ENCODE measurements at places on chromosomes 13 and 19.
A peak's percentile ranks its signal among the peaks of the same experiment; 100 is the strongest.

DNA sequence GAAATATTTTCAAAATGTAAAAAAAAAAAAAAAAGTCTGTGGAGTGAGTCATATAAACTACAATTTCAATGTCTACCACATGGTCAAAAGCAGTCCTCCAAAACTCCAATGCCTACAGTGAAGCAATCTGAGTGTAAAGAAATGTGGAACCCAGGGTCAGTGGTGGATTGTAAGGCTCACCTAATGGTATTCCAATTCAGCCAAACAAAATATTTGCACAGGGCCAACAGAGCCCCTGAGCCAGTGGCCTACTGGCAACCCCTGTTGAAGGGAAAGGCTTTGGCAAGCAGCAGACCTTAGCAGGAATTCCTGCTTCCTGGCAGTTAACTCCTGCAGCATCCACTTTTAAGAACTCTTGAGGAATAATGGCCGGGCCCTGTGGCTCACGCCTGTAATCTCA is 3.4 kb downstream of the DNMT1 start:
- DNase-seq: peak; percentile 10

DNA sequence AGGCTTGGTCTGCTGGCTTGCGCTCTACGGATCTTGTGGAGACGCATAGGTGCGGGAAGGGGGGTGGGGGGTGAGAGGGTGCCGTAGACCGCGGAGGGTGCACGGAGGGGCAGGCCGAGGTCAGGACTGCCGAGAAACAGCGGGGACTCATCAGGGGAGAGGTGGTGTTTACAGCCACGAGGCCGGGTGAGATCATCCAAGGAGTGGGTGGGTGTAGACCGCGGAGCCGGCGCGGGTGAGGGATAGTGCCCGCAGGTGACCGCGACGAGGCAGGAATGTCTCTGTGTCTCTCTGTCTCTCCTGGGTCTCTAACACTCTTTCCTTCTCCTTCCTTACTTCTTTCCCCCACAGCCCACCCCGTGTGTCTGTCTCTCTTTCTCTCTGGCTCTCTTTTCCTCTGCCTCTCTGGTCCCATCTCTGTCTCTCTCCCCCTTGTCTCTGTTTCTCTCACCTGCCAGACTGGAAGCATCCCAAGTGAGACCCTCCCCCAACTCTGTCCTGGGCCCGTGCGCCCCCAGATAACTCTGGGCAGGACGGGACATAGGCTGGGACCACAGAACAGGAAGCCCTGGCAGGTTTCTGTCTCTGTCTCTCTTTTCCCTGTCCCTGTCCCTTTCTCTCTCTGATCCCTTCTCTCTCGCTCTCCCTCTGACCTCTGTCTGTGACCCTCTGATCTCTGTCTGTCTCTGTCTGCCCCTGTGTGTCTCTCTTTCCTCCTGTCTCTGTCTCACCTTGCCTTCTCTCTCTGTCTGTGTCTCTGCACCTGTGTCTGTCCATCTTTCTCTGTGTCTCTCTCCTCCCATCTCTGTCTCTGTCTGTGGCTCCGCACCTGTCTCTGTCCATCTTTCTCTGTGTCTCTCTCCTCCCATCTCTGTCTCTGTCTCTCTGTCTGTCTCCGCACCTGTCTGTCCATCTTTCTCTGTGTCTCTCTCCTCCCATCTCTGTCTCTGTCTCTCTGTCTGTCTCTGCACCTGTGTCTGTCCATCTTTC is 1.8 kb upstream of the KLK4 start:
- no peak for DNase-seq

DNA sequence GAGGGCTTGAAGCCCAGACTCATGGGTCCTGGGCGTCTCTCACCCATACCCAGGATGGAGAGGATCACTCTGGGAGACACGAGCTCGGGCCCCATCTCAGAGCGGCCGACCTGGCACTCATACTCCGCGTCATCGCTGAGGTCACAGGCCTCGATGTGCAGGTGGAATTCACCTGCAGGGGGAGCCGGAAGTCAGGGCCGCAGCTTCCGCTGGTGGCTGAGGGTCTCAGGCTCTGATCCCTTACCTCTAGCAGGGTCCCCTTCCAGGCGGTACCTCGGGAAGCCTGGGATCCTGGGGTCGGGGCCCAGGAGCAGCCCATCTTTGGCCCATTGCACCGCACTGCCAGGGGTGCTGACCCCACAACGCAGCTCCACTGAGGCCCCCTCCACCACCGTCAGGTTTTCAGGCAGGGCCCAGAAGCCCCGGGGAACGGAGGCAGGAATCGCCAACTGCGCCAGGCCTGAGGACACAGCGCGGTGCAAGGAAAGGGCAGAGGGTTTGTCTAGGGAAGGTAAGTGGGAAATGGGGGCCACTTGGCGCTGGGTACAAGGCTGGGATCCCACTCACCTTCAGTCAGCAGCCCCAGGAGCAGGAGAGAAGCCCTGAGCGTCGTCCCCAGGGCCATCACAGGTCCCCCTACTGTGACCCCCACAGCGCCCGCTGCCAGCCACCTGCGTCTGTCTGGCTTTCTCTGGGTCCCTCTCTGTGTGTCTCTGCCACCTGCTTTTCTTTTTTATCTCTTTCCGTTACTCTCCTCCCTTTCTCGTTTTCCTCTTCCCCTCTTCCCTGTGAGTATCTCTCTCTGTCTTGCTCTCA is 883 bp downstream of the NPHS1 start:
- no peak for DNase-seq

DNA sequence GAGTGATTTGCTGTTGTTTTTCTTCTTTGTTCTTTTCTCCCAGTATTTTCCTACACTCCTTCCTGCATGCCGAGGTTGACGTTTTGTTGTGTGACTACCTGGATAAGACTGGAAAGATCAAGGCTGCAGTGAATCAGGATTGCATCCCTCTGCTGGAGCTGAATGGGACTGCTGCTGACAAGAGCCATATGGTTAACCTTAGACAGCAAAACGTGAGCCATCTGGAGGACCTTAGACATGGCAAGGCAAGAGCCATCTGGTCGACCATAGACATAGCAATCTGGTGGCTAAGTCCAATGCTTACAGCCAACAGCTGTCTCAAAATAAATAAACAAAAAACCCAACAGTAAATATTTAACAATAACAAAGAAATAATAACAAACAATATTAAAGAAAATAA is 42.6 kb upstream of the ZNF91 start:
- DNase-seq: no peak

DNA sequence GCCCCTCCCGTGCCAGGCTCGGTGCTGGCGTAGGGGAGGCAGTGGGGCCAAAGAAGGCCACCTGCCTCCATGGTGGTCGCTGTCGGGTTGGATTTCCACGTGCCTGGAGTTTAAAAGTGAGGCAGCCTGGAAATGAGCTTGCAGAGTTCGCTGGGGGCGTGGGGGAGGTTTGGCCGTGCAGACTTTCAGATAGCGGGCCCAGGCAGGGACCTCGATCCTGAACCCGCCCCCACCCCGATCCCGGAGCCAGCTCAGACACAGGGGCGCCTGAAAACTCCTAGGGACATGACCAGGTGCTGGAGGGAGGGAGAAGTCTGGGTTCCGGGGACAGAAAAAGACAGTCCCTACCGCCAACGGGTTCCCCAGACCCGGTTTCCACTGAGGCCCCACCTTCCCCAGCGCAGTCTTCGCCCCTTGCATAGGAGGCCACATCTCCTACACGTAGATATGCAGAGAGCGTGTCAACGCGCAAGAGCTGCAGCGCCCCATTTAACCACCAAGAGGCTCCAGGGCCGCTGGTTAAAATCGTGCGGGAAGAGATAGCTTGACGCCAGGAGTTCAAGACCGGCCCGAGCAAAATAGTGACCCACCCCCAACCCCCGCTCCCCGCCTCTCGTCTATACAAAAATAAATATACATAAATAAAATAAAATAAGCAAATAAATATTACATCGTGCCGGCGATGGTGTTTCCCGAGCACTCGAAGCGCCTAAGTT is 8.5 kb downstream of the CCDC8 start:
- DNase-seq: no peak

GRCh38 chr19:30320466-30320865 is 51.7 kb upstream of the ZNF536 start:
- DNase-seq: no peak

- DNase-seq: no peak
Measured at GRCh38 chr13:78609464-78610205, 6.3 kb upstream of the POU4F1 start.

DNA sequence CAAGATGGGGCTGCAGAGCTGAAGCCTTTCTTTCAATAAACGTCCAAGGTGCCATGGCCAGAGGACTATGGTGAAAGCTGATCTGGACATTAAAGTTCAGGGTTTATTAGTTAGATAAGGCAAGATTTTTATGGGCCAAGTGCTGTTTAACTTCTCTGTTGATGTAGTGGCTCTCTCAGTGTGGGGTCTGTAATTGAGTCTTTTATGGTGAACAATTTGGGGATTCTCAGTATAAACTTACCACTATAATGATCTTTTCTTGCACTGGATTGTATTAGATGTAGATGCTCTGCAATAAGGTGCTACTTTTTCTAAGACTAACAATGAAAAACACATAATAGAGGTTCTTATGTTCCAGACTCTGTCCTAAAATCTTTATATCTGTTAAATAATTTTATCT is 190.1 kb upstream of the KLF12 start:
- no peak for DNase-seq

GRCh38 chr19:19820774-19821320 is 703 bp downstream of the ZNF506 start:
- no peak for DNase-seq

DNA sequence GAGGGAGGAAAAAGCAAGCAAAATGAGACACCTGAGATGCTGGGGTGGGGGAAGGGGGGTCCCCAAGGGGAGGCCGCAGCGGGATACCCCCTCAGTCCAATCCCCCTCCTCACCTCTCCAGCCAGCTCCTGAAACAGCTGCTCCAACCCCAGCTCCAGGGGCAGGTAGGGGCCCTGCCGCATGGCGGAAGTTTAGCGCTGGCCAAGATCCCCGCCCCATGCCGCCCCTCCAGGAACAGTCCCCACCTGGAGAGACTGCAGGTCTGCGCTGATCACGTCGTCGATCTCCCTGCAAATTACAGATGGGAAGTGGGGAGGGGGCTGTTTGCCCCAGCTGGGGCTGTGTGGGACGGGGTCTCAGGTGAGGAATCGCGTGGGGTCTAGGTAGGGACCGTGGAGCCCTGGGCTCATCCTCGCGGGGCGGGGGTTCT is 9.0 kb downstream of the CAPN12 start:
- no peak for DNase-seq

- no peak for DNase-seq
Measured at GRCh38 chr13:106243011-106243565, 292.4 kb downstream of the EFNB2 start.

- DNase-seq: no peak
Measured at GRCh38 chr19:23410155-23410554, 14.9 kb upstream of the ZNF91 start.

DNA sequence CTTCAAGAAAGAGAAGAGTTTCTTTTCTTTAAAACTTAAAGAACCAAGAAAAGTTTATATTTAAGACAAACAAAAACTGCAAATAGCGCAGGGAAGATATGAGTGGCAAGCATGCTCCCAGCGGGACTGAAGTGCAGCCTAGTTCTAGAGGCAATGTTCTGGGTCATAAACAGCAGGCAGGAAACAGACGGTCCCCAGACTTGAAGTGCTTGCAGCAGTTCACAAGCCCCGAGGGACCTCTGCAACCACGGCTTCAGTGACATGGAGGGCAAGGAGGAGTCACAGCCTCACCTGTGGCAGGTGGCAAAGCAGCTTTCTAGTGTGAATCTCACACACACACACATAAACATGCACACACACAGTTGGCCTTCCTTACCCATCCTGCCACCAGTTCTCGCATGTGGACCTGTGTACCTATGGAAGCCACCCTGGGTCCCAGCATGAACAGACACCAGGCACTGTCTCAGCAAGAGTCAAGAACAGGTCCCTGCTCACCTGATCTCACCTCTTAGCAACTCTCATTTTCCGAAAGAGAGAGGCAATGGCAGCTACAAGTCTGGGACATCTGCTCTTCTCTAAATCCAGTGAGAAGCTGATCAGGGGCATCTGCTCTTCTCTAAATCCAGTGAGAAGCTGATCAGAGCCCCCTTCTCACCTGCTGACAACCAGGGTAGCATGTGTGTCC is 162.0 kb downstream of the EFNB2 start:
- peak; percentile 61 for DNase-seq

GRCh38 chr13:77836423-77836822 is 82.2 kb downstream of the EDNRB start:
- DNase-seq: no peak

DNA sequence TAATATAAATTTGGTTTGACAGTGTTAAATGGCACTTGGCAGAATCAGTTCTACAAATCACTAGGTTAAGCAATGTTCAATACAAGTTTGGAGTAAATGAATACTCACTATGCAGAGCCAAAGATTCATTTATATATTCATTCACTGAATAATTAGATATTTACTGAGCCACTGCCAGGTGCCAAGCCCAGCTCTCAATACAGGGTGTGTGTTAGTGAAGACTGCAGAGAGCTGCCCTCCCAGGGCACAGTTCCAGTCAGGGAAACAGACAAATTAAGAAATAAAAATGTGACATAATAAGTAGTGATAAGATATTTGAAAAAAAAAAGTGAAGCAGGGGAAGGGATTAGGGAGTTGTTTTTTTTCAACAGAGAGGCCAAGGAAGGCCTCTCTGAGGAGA is 411.7 kb downstream of the KCNRG start:
- DNase-seq: no peak

GRCh38 chr19:2926341-2927031 is 18.3 kb downstream of the ZNF77 start:
- no peak for DNase-seq

GRCh38 chr13:84487752-84488151 is 605.5 kb upstream of the SLITRK1 start:
- DNase-seq: no peak

- DNase-seq: no peak
Measured at GRCh38 chr13:50646070-50646469, 197.4 kb downstream of the DLEU7 start.

GRCh38 chr13:108779308-108779707 is 149.9 kb downstream of the MYO16 start:
- DNase-seq: no peak

GRCh38 chr13:66128201-66128600 is 1101.9 kb downstream of the PCDH9 start:
- DNase-seq: no peak

- DNase-seq: no peak
Measured at GRCh38 chr13:28597641-28598040, 61.3 kb upstream of the POMP start.

GRCh38 chr19:55350620-55351315 is 3.8 kb downstream of the COX6B2 start:
- DNase-seq: no peak

DNA sequence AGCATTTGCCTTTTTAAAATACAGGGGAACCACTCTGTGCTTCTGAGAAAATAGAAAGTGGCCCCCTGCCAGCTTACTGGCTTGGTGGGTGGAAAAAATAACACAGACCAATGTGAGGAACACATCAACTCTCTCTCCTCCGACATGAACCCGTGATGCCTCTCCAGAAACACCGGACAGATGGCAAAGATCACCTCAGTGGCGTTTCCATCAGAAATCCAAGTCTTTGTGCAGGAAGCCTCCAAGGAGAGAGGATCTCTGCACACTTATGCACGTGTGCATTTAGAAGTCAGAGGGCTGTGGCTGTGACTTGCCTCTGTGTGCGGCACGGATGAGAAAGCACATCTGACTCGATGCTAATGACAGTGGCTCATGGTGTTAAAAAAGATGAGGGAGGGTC is 112.3 kb upstream of the KLF12 start:
- DNase-seq: no peak

Measured in kidney capillary endothelial cell (primary cell).